ENCODE measurements at places on chromosomes 11 and 22.

- DNase-seq = no peak
Measured at GRCh38 chr11:14973621-14974514, 1.7 kb upstream of the CALCA start.

- no peak for DNase-seq
Measured at GRCh38 chr11:62057069-62057468, 66.7 kb upstream of the INCENP start.

DNA sequence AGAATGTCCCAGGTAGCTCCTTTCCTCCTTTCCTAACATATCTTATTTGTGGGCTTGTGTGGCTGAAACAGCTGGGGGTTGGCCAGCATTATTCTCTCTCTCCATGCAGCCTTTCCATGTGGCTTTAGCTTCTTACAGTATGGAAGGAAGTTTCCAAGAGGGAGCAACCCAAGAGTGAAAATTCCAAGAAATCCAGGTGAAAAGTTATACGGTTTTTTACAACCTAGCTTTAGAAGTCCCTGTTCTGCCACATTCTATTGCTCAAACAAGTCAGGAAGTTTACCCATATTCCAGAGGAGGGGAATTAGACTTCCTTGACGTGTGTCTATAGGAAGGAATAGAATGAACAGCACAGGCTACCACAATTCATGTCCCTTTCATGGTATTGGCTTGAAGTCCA is 10.0 kb upstream of the SWAP70 start:
- DNase-seq = no peak

- no peak for DNase-seq
Measured at GRCh38 chr11:133934599-133935550, 21.9 kb downstream of the IGSF9B start.

GRCh38 chr11:95720195-95720594 is 69.4 kb downstream of the FAM76B start:
- no peak for DNase-seq

DNA sequence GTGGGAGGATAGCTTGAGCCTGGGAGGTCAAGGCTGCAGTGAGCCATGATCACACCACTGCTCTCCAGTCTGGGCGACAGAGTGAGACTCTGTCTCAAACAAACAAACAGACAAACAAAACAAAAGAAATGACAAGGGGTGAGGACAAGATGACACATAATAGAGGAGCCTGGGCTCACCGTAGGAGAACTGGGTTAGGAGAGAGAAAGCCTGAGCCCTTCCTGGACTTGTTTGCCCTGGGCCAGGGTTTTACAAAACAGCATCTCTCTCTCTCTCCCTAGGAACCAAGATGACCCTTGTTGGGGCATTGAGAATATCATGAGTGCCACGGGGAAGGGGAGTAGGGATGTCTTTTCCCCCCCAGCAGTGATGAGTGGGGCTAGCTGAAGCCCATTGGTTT is 15.7 kb downstream of the ROBO3 start:
- no peak for DNase-seq

DNA sequence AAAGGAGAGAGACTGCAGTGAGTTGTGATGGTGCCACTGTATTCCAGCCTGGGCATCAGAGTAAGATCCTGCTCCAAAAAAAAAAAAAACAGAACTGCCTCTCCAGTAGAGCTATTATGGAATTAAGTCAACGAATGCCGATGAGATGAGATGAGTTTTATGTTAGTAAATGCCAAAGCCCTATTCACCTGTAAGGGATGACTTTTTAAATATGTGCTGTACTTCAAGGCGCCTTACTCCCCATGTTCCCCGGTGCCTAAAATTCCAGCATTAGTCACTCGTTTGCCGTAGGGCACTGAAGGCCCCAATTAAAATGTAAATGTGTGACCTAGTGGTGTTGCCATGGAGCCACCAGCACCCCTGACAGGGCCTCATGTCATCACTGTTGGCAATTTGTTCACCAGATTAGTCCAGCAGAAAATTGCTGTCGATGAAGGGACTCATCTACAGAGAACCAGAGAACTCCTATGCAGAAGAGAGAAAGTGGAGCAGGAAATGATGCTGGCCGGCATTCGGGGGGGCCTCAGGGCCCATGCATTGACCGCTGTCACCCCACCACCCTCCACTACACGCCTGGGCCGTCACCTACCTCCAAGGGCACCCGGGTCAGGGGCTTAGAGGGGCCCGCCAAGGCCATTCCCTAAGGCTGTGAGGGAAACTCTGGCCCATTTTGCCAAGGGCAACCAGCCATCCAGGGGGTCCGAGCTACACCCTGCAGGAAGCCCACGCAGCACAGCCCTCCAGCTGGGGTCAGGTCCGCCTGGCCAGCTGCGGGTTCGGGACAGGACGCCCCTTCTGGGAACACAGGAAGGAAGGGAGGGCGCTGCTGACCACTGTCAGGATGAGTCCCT is 17.8 kb downstream of the LIF start:
- no peak for DNase-seq

- no peak for DNase-seq
Measured at GRCh38 chr11:106160494-106160893, 83.0 kb downstream of the AASDHPPT start.

DNA sequence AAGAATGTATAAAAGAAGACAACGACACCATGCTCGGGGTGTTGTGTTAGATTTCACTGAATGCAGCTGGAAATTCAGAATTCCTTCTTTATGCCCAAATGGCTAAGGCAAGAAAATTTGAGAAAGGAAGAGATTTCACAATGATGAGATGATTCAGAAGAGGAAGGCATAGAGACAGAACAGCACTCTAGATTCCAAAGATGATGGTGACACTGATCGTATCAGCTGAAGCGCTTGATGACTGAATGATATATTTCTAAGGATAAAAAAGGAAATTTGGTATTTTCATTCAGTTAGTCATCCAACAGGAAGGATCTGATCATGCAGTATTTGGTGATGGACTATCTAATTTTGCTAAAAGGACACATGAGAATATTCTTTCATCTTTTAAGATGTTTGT is 189.2 kb downstream of the EFCAB6 start:
- no peak for DNase-seq

- no peak for DNase-seq
Measured at GRCh38 chr11:35735903-35736302, 73.3 kb downstream of the TRIM44 start.

DNA sequence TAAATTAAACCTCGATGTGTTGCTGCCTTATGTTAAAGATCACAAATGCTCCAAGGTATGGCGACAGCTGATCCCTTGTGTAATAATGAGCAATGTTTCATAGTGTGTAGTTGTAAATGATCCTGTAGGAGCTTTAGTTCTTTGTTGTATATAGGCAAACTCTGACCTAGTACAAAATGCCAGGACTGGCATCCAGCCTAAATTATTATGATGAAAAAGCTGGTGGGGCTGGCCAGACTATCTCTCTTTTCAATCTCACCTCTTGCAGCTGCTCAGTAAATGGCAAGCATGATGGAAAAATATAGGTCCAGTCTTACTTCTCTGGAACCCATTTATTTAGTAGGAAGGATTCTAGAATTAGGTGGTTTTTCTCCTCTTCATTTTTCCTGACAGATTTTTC is 345.1 kb upstream of the C11orf87 start:
- no peak for DNase-seq

GRCh38 chr11:17714870-17715269 is 4.5 kb upstream of the MYOD1 start:
- DNase-seq = no peak

DNA sequence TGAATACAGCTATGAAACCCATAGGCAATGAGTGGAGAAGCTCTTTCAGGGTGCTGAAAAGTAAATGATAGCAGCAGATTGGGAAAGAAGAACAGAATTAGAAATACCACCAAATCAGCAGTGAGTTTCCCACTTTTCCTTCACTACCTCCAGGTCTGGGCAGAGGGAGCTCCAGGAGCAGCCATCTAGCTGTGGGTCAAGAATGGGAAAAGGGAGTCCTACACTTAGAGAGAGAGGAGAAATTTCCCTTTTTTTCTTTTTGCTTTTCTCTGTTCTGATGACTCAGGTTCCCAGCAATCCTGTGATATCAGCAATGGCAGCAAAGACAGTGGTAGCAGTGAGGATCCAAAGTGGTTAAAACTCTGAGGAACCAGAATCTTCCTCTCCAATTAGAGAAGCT is 263.9 kb downstream of the NXPE2 start:
- DNase-seq = no peak

DNA sequence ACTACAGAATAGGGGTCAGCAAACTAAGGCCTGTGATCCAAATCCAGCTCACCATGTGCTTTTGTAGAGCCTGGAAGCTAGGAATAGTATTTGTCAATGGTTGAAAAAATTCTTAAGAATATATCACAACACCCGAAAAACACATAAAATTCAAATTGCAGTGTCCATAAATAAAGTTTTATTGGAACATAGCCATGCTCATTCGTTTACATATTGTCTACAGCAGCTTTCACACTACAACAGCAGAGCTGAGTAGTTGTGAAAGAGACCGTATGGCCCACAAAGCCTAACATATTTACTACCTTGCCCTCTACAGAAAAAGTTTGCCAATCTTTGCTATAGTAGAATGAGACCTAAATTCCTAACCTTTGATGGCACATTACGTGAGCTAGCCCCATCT is 125.7 kb downstream of the CADM1 start:
- DNase-seq = no peak

DNA sequence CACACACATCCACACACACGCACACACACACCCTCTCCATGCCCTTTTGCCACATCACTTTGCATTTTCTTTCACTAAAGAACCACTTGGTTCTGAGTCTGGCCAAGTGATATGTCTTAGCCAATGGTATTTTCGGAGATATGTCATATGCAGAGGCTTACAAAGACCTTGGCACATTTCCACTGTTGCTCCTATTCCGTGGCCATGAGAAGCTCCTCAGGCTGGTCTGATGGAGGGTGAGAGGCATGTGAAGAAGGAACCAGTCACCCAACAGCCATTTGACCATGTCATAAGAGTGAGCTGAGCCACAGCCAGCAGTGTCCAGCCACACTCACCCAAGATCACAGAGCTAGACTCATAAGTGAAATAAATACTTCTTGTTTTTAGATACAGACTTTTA is 212.6 kb upstream of the NAV2 start:
- no peak for DNase-seq

DNA sequence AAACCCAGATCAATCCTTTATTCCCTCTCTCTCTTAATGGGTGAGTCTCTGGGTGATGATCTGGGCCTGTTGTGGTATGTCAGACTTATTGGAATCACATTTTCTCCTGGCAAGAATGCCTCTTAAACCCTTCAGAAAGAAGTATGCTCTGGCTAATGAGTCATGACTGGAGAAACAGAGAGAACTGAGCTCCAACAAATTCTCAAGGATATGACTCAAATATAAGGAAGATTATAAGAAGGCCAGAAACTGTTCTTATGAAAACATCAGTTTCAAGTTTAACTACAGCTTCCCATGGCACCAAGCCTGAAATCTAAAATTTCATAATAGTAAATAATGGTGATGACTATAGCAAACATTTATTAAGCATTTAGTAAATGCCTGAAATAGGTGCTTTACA is 83.9 kb downstream of the OR5AK2 start:
- DNase-seq = no peak

DNA sequence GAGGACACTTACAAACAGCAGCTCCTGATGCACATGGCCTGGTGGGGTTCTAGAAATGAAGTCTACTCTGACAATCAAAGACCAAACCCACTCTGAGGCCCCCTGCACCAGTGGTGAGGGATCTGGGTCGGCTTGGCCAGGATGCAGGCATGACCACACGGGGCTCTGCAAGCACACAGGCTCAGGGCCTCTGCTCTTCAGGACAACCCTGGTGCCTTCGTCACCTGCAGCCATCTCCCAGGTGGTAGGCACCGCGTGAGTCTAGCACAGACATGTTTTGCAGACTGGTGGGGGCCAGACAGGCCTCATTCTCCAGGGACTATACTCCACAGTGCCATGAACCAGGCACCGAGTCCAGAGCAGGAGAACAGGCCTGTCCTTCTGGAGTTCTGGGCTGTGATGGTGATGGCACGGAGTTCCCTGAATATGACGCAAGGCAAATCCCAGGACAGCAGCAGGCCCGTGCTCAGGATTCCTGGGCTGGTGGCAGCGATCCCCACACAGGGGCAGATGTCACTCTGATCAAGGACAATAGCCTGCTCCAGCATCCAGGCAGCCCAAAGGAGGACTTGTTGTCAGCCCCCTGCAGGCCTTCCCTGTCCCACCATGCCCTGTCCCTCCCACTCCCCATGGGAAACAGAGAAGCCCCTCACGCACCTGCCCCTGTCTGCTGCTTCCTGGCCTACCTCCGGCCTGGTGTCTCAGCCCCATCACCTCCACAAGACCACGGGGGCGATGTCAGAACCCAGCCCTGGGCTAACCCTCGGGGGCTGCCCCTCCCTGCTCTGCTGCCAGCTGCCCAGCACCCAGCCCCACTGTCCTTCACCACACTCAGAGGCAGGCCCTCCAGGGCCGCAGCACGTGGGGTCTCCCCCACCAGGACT is 36.1 kb downstream of the GNB1L start:
- no peak for DNase-seq

DNA sequence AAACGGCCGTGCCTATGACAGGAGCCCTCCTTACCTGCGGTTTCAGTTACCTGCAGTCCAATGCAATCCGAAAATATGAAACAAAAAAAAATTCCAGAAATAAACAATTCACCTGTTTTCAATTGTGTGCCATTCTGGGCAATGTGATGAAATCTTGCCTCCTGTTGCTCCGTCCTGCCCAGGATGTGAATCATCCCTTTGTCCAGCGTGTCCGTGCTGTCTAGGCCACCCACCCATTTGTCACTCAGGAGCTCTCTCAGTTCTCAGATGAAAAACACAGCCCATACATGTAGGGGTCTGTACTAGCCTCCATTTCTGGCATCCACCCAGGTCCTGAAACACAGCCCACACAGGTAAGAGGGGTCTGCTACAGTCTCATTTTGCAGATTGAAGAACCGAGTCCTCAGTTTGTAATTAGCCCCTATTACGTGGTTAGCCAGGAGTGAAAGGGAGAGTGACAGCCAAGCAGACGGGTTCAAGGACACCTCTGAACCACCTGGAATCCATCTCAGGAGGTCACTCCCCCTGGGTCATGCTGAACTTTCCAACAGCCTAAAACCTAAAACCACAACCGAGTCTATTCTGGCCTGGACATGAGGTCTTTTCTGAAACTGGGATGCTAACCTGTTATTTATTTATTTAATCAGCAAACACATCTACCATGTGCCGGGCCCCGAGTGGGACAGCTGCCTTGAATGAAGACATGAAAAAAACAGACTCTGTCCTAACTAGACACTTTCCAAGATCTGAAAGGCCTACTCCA is 317.2 kb downstream of the SHANK2 start:
- DNase-seq = no peak

- DNase-seq = no peak
Measured at GRCh38 chr22:26648011-26648497, 9.3 kb upstream of the MIAT start.

GRCh38 chr11:72140661-72141060 is 5.1 kb downstream of the FOLR3 start:
- DNase-seq = no peak

DNA sequence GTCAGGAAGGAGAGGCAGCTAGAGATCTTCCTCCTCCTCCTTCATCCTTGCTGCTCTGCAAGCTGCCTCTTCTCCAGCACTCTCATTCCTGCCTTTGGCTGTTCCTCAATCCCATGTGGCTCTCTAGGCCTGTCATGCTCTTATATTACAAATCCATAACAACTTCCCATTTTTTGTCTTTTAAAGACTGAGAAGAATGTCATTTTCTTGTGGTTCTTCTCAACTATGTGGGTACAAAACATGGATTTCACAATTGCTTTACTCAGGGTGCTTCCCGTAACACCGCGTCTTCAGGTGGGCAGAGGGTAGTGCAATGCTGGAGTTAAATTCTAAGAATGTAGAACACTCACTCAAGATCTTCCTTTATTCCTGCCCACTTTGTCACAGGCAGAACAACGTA is 6.8 kb upstream of the CAT start:
- no peak for DNase-seq

GRCh38 chr22:30129636-30130035 is 49.4 kb downstream of the HORMAD2 start:
- no peak for DNase-seq

Data from stimulated activated CD8-positive, alpha-beta memory T cell treated with anti-CD3 and anti-CD28 coated beads, Interleukin-4, amount 100 ng/mL, for 4 hours (primary cell).